ENCODE measurements at places on chromosomes 16 and 17.

- no peak for DNase-seq
Observed at GRCh38 chr17:80486692-80487091, 10.3 kb upstream of the NPTX1 start.

DNA sequence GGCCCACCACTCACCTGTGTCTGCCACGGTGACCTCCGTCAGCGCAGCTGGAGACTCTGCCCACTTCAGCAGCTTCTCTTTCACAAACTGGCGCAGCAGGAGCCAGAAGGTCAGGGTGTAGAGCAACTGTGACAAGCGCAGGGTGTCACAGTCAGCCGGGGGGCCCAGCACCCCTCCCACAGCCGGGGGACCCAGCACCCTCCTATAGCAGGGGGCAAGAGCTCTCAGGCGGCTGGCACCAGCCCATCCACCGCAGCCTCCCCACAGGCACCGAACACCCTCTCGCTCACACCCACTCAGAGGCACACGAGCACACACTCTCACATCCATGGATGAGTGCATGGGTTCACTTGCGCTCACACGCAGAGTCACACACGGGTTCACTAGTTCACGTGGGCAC lies 28.8 kb downstream of the CTU2 start:
- DNase-seq = no peak

- DNase-seq = no peak
Observed at GRCh38 chr17:48636177-48637018, 10.2 kb upstream of the HOXB9 start.

- DNase-seq = no peak
Observed at GRCh38 chr16:68395815-68396214, 52.5 kb downstream of the SMPD3 start.

DNA sequence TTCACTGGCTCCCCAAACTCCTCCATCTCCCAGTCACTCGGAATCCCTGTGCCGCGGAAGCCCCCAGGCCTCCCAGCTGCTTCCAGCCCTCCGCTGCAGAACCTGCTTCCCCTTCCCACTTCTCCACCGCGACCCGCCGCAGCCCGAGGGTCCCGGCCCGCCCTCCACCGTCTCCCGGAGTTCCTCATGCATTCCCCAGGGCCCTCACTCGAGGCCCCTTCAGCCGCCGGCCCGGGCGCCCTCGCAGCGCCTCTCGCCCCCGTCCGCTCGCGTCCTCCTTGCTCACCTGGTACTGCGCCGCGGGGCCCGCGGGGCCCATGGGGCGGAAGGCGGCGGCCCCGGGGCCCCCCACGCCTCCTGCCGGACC lies 329 bp downstream of the SMARCD2 start:
- peak; percentile 59 for DNase-seq

DNA sequence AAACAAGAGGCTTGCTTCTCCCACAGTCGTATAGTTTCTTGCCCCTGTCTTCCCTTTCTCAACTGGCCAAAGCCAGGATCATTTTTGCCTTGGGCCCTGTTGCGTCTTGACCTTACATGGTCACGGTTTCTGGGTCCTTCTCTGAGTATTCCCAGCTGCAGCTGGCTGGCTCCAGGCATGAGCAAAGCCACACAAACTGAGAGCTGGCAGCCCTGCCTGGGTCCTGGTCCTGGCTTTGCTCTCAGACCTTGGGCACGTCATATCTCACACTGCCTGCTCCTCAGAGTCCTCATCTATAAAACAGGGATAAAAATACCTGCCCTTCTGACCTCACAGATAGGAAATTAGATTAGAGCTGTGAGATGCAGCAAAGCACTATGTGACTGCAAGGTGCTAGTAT lies 277.6 kb downstream of the CBLN1 start:
- DNase-seq = no peak

DNA sequence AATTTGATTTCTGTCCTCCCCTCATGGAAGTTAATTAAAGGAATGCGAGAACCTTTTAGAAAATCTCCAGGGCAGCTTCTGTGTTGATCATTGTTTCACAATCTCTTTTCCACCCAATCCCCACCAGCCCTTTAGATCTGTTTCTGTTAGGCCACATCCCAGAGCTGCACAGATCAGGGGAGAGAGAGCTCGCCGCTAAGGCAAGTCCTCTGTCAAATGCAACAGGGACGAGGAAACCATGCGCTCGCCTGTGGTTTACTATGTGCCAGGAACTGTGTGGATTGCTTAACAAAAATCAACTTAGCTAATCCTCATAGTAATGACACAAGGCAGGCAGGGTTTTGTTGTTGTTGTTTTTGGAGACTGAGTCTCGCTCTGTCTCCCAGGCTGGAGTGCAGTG lies 115.4 kb downstream of the SALL1 start:
- DNase-seq = no peak
